ENCODE measurements at places on chromosomes 3 and 15. TPM values are rescaled to one million over a fixed set of nuclear protein-coding genes. Genes with fewer than 3 reads are reported as not detected.

The PPP1R14D gene
- total RNA-seq, result 23.4 TPM

GRCh38 chr3:170423001-170423615 lies 4.4 kb downstream of the CLDN11 start:
- DNase-seq, result no peak

DNA sequence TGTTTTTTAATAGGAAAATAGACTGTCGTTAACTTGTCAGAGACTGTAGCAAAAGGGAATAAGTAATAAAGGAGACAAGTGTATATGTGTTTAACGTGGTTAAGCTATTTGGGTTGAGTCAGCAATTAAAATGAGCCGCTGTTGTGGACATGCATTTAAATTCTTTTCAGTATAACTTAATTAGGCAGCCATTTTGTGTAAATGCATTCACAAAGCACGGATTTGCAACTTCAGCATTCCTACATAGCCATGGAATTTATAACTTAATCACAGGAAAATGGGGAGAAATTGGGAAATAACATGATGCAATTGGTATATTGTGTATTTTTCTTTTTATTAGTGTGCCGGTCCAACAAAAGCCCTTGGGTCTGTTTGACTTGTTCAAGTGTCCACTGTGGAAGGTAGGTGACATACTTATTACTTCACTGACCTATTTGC lies 27.9 kb downstream of the USP3 start:
- no peak for DNase-seq

- no peak for DNase-seq
Measured at GRCh38 chr3:65112751-65113300, 425.0 kb upstream of the ADAMTS9 start.

- no peak for DNase-seq
Measured at GRCh38 chr15:48936666-48937065, 27.1 kb downstream of the SHC4 start.

The SAMD7 gene
- not detected for total RNA-seq

- DNase-seq, result no peak
Measured at GRCh38 chr3:143480344-143480743, 360.8 kb downstream of the CHST2 start.

- no peak for DNase-seq
Measured at GRCh38 chr3:151733613-151734012, at the start of gene AADACL2. TSS of gene AADACL2 (plus strand) at chr3:151733927. CDS start at chr3:151734036, 109 bp downstream.

DNA sequence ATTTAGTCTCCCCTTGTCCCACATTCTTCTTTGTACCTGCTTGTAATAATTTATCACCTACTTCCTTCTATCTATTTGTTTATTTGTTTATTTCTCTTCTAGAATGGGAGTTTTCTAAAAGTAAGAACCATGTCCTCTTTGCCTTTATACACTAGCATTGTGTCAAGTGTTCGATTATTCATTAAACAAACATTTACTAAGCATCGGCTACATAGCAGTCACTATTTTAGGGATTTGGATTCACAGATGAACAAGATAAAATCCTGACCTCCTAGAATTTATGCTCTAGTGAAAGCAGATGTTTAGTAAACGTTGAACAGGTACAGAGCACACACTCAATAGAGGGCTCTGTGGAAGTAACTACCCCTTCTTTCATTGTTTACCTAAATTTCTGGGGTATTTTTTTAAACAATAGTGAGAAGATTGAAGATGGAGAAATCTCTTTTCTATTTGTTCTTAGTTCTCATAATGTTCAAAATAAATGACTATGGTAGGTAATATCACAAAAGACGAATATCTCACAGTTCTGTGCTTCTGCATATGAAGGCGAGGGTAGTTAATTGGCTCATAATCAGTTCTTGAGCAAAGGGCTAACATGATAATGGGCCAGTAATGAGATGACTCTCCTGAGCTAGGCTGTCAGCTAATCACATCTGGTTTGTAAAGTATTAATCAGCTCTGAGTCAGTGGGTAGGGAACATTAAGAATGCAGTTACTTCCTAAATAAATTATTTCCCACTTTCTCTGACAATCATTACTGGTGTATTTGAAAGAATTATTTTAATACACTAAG lies 111.9 kb downstream of the SLC9A9 start:
- DNase-seq, result no peak

The C3orf52 gene
- 24.3 TPM for total RNA-seq

The RBP2 gene
- 12.2 TPM for total RNA-seq

DNA sequence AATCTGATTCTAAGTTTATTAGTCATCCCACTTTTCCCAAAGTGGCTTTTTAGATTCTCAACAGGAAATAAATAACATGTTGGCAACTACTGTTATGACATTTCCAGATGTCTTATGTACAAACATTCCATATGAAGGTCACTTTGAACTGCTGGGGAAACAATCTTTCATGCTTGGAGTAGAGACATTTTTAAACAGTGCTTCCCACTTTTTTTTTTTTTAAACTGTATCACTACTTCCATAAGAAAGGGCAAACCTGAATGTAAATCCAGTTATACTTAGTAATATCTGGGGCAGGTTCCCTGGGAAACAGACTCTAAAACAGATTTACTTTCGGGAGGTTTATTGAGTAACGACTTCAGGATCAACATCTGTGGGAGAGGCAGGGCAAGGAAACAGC lies 473.8 kb downstream of the TAFA4 start:
- no peak for DNase-seq

DNA sequence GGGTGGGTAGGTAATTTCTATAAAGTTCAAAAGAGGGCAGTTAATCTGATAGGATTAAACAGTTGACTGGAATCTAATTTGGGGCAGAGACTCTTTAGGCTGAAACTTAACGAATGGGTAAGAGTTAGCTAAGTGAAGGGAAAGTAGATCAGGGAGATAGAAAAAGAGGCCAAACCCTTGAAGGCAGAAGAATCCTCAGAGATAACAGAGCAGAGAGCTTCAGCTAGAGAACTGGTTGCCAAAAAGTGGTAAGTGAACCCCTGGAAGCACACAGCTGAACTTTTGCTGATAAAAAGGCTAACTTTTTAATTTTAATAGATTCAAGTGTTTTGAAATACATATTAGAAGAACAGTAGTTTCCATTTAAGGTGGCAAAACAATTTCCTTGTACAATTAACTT lies 99.2 kb downstream of the FHIT start:
- DNase-seq, result no peak

The LRRC31 gene
- 2.9 TPM for total RNA-seq
